ENCODE measurements at places on chromosomes 12 and 14.
A peak's percentile ranks its signal among the peaks of the same experiment; 100 is the strongest.

DNA sequence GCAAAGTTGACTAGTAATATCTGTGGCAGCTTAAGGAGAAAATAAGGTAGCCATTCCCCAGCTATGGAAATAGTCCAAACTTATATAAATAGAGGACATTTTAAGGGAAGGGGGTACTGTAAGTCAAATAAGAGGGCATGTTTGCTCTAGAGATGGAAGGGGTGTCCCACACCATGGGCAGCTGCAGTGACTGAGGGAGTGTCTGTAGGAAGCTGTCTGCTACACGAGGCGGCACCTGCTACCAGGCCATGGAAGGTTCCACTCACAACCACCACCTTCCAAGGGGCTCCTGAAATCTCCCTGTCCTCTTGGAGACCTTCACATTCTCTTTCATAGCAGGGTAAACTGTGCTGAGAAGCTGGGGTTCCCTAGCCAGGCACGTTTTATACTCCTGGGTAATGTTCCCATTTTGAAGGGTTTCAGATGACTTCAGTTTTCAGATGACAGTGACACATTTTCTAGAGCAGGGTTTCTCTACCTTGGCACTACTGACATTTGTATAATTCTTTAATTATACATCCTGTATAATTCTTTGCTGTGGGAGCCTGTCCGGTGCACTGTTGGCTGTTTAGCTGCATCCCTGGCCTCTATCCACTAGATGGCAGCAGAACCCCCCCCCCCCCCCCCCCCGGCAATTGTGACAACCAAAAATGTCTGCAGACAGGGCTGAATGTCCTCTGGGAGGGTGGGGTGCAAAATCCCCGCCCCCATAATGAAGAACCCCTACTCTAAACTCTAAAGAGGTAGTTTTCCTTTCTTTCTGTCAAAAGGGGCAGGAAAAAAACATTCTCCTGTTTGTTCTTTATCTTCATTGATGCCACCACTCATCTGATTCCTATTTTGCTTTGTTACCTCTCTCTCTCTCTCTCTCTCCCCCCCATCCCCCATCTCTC, 11.6 kb upstream of the SMCO2 start:
- DNase-seq: no peak

DNA sequence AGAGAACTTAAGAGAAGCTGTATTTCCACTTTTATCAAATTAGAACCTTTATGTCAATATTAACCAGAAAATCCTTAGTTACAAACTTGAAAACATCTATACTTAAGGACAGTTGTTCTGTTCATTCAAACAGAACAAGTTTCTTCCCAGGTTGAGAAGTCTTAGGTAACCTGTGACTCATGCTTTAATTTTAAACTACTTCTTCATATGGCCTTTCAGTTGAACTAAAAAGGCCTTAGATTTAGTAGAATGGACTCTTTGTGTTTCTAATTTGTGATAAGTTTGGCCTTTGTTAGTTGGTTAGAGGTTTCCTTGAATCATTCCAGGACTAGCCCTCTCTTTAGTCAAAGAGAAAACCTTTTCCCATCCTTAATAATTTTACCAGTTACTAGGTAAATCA, 274.2 kb downstream of the FUT8 start:
- no peak for DNase-seq

GRCh38 chr12:105587237-105587636, 256.7 kb downstream of the C12orf75 start:
- DNase-seq: no peak

DNA sequence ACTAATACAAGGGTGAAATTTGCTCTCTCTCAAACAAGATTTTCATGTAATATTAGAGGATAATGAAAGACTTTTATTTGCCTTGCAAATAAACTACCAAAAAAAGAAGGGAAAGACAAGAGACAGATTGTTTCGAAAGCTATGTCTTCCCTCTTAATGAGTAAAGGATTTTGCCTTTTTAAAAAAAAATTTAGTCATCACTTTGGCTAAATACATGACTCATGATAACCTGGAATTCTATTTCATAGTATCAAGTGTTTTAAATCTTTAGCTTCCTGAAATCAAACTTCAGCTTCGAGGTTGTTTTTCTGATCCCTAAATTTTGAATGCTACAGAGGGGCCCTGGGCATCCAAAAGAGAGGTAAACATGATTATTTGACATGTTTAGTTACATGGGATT, 144.4 kb downstream of the CCDC59 start:
- no peak for DNase-seq

DNA sequence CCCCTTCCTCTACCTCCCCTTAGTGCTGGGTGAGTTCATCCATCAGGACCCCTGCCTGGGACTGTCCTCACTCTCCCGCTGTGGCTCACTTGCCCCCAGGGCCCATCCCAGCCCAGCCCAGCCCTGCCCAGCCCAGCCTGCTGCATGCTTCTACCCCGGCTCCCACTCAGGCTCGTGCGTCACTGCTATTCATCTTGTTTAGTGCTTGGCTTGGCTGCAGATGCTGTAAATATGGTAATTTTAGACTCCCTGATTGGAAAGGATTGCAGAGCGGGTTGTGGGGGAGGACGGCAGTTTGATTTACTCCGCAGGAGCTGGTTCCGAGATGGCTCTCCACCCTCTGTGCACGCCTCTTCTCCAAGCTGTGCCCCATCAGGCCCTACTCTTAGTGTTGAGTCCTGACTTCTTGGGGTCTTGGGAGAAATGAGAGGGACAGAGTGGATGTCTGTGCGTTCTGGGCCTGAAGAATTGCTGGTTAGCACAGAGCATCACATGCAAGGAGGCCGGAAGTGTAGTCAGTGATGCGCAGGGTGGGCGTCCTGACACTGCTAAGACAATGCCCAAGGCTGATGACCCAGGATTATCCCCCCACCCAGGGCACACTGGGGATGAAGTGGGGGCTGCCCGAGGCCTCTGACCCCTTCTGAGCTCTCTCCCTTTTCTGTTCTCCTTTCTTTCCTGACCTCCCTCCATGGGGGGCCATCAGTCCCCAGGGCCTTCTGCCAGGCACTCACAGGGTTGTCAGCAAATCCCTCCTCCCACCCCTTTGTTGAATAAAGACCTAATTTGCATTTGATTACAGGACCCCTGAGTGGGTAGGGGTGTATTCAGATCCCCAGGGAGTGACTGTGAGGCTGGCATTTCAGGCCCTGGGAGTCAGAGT, 244.4 kb downstream of the ZFP36L1 start:
- no peak for DNase-seq

DNA sequence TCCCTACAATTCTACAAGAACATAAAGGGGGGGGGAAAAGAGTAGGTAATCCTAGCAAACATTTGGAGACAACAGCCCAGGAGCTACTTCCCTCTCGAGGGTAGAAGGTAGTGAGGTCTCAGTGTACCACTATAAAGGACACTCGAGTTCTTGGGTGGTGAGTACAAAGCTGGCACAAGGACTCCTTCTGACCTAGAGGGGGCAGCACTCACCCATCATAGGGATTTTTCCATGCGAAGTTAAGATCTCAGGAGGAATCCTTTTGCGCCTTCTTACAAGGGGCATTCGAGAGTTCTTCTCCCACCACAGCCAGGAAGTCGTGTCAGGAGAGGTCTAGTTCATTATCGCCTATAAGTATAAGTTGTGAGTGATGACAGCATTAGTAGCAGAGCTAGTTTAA, 200.2 kb upstream of the RBM19 start:
- DNase-seq: no peak

- no peak for DNase-seq
Observed at GRCh38 chr14:76698631-76699030, 62.6 kb upstream of the VASH1 start.

DNA sequence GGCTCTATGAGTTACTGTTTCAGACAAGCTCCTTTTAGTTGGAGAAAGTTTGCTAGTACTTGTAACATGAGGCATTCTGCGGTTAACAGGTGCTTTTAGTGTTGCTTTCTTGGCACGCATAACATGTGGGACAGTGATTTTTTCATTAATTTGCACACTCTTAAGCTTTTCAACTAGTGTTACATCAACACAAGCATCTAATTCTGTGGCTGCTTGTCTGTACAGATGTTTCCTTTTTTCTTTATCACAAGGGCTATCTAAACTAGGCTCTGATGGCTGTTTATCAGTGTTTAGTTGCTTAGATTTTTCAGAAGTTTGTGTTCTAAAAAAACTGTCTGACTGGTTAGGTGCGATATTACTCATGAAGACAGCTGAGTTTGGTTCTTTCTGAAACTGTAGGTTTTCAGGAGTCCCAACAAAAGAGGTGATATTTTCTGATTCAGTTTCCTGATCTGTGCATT, 120.1 kb downstream of the RALGAPA1 start:
- DNase-seq: no peak

DNA sequence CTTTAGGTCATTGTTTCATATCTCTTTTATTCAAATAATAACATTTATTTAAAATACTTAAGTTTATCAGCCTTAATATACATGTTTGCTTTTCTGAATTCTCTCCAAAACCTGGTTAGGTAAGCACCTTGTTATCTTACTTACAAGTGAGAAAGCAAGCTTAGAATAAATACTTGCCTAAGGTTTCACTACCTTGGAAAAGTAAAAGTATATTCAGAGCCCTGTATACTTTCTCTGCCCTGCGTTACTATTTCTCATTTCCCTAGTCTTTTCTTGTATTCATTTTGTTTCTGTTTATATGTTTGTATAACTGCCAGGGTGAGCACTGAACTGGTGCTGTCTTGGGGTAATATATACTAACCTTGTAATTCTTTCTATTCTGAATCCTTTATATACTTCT, 21.5 kb downstream of the METAP2 start:
- no peak for DNase-seq

DNA sequence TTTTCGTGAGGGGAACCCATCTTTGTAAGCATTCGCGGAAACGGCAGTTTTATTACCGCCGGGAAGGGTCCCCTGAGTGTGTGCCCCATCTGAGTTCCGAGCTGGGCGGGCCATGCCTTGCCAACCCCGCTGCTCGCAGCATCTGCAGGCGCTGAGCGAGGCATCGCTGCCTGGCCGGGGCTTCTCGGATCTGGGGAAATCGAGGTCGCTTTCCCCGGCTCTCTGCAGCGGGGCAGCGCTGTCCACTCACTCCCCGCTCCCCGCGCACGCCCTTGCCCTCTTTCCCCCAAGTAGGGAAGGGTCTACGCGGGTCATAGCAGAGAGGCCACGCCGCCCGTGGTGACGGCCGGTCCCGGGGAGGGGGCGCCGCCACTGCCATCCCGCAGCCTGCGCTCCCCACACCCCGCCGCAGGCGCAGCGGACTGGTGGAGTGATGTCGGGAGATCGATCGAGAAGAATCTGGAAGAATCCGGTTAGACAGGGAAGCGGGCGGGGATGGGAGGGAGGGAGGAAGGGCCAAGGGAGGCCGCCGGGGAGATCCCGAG, 507 bp upstream of the FKBP4 start:
- peak; percentile 27 for DNase-seq

GRCh38 chr12:21891751-21892217, 49.4 kb downstream of the ABCC9 start:
- no peak for DNase-seq

- no peak for DNase-seq
Observed at GRCh38 chr14:74239848-74240793, 872 bp downstream of the VSX2 start.

DNA sequence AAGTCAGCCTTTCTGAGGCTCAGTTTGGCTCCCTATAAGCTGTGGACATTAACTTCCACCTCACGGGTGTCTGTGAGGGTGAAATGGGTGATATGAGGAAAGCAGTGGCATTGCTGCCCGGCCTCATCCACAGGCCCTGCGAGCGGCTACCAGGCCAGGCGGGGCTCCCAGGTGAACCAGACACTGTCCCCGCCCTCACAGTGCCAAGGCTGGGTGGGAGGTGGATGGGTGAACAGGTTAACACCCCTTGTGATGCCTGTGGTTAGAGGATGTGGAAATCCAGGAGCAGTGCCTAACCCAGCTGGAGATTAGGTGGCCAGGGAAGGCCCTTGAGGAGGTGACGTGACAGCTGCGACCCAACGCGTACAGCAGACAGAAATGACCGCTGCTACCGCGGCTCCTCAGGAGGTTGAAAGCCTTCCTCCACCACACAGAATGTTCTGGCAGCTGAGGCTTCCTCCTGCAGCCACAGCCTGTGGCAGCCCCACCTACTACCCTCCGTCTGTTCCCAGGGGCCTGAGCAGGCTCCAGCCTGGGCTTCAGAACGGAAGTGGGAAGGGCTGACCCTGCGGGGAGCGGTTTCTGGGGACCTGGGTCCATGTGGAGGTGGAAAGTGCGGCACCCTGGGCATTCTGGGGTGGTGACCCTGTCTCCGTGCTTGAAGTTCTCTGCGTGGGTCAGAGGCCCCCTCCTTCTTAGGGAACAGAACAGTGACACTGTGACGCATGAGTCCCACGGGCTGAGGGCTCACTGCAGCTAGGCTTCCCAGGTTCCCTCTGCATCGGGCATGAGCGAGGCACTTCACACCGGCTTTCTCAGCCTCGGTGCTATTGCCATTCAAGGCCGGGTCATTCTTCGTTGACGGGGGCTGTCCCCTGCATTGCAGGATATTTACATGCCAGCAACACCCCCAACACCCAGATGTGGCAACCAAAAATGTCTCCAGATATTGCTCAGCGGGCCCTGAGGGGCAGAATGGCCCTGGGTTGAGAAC, 9.7 kb downstream of the MMAB start:
- DNase-seq: no peak

- no peak for DNase-seq
Observed at GRCh38 chr14:79502136-79502750, 709.1 kb downstream of the DIO2 start.

- no peak for DNase-seq
Observed at GRCh38 chr12:87096082-87096585, 839.9 kb upstream of the MGAT4C start.

DNA sequence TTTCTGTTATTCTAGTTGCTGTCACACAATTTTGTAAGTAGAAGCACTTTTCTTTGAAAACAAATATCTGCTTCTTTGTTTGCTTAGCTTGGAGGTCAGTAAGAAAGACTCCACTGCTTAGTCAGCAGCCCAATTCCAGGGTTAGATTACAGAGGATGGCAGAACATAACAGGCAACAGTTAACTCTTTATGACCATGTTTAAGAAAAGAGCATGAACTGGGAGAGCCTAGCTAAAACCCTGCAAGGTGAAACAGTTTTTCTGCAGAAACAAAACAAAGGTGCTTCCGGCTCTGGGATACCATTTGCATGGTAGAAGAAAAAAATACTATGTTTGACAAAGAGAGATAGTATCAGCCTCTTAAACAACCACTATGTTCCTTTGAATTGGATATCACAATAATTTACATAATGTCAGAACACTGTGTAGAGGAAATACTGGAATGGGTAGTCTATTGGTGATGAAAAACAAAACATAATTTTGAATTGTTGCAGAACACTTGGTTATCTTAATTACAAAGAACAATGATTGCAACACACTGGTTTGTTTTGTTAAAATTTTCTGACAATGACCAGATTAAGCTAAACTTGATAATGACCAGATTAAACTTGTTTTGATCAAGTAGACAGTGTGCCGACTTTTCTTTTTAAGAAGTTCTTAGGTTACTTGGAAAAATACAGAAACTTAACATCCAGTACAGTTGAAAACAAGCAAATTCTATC, 22.4 kb upstream of the PPM1H start:
- DNase-seq: no peak

DNA sequence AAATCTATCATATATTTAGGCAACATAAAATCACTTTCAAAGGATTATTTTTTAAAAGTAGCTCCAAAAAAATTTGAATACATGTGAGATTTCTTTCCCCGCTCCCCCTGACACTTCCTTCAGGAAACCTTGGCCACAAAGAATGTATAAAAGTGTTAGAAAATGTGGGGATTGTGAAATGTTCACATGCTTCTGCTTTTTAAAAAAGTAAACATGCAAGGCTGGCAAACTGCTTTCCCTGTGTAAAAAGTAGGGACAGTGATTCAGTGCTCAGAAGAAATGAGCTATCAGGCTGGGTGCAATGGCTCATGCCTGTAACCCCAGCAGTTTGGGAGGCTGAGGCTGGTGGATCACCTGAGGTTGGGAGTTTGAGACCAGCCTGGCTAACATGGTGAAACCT, 26.6 kb downstream of the MBIP start:
- DNase-seq: no peak

GRCh38 chr12:7433276-7433822, 10.6 kb downstream of the CD163L1 start:
- no peak for DNase-seq
